ENCODE measurements at places on chromosomes 2 and 18.

DNA sequence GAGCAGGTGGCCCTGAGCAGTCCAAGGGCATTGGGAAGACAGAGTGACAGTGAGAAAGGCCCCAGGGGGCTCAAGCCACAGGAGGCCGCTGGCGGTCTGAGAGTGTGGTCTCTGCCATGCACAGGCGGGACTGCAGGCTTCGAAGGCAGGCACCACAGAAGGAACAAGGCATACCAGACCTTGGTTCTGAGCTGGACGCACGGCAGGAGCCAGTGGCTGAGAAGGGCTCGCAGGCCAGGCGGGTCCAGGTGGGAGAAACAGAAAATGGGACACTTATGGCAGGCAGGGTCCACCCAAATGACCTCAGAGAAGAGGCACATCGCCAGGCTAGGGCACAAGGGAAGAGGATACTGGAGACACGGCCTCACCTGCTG lies 14.9 kb downstream of the HJURP start:
- DNase-seq, result no peak

DNA sequence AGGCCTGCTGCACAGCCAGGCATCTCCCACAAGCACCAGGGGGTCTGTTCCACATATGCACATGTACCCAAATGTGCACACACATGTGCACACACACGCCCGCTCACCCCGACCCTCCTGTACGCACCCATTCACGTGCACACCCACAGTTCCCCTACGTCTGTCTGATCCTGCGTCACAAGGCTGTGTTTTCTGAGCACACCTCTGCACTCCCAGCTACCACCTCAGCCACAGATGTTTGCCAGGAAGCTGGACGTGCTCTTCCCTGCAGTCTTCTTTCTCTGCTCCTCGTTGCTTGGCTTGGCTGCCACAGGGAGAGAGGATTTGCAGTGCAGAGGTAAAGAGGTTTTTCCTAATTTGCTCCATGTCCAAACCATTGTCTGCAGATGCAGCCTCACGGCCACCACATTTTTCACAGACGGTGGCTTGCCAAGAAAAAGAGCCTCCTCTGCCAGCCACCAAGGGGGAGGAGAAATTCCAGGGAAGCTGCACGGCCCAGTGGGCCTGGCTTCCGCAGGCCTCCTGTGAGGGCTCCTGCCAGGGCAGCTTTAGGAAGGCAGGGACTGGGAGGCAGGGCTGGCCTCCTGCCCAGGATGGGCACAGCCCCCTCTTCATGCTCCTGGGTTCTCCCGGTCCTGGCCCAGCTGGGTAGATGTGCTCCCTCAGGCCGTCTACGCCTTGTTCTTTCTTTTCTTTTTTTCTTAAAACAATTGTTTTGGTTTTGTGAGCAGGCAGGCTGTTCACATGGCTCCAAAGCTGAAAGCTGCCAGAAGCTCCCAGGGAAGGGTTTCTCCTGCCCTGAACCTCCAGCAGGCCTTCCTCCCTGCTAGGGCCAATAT lies 29.3 kb upstream of the HS6ST1 start:
- DNase-seq, result no peak

- no peak for DNase-seq
Observed at GRCh38 chr2:173860082-173860481, 105.1 kb downstream of the SP3 start.

DNA sequence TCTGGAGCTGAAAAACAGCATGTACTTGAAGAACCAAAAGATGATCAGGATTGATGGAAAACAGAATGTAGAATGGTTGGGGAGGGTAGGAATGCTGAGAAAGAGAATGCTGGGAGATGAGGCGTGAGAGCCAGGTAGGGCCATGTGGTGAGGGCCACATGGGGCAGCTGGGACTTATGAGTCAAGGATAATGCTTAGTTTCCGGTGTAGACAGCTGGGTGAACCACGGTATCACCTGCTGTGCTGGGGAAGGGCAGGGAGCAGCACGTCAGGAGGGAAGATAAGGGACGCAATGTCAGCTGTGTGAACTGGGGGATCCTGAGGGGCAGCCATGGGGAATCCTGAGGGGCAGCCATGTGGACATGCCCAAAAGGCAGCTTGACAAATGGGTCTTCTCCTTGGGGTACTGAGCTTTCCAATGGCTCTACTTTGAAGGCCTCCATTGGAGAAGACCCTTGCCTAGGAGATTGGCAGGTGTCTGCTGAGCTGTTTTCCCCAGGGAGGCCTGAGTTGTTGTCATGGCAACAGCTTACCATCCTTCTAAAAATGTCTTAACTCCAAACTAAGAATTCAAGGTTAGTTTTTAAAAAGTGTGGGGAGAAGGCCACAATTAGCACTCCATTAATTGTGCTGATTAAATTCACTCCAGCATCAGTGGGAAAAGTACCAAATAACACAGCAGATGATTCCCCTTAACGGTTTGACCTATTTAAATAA lies 51.1 kb downstream of the MTHFD2 start:
- no peak for DNase-seq

DNA sequence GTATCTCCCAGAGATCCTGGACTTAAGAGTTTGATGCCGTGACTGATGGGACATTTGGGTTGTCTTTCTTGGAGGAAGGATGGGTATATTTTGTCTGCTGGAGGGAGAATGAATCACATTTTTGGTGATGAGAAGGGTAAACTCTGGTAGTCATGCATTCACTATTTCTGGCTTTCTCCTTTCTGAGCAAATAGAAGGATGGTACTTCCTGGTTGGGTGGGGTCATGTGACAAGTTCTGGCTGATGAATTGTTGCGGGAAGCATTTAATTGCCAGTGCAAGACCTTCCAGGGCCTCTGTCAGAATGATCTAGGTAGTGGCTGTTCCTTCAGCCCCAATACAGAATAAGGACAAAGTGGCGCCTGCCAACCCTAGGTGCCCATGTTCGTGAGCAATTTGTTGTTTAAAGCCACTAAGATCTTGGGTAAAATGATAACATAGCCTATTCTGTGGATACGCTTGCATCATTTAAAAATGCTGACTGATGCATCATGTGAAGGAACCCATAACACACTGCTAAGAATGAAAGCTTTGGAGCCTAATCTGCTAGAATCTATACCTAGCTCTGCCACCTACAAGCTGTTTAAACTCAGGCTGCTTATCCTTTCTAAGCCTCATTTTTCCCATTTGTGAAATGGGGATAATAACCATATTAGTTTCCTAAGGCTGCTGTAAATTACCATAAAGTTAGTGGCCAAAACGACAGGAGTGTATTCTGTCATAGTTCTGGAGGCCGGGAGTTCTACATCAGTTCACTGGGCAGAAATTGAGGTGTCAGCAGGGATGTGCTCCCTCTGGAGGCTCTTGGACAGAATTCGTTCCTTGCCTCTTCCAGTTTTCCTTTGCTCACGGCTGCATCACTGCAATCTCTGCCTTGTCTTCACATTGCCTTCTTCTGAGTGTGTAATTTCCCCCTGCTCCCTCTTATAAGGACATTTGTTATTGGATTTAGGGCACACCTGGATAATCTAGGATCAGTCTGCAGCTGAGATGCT lies 281.3 kb downstream of the AGPS start:
- DNase-seq, result no peak

DNA sequence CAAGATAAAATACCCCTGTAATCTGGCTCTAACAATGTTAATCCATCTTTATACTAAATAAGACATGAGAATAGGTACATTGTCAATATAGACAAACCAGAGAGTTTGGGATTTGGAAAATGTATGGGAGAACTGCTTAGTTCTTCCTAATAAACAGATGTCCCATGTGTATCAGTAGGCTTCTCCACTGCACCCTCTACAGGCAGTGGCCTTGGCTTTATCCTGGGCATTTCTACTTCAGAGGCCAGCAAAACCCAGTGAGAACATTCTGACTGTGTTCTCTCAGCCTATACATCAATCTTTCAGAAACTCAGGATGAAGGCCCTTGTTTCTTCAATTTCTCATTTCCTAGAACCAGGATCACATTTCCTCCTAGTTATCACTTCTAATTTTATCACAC lies 1167.5 kb upstream of the ACVR2A start:
- DNase-seq, result no peak

DNA sequence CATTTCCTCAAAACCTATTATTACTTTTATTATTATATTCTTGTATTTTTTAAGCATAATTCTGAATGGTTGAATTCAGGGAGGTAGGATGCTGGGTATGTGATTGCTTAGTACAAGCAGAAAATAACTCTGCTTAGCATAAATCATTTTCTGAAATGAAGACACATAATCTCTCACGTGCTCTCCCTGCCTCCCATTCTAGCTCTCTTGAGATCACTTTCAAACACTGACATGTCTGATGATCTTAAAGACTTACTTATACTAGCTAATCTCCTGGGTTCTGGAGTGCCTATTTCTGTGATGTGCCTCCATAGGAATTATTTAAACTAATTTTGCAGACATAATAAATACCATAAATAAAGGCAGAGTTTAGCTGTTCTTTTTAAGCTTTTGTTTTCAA lies 1136.0 kb downstream of the SUCLG1 start:
- no peak for DNase-seq

All from activated T-cell treated with anti-CD3 and anti-CD28 coated beads for 4 hours (primary cell).